ENCODE measurements at places on chromosomes 3 and 15.

GRCh38 chr15:74978503-74978902, 16.9 kb upstream of the SCAMP5 start:
- peak; percentile 56 for DNase-seq

- DNase-seq = no peak
Observed at GRCh38 chr3:55751730-55752129, 264.6 kb upstream of the WNT5A start.

DNA sequence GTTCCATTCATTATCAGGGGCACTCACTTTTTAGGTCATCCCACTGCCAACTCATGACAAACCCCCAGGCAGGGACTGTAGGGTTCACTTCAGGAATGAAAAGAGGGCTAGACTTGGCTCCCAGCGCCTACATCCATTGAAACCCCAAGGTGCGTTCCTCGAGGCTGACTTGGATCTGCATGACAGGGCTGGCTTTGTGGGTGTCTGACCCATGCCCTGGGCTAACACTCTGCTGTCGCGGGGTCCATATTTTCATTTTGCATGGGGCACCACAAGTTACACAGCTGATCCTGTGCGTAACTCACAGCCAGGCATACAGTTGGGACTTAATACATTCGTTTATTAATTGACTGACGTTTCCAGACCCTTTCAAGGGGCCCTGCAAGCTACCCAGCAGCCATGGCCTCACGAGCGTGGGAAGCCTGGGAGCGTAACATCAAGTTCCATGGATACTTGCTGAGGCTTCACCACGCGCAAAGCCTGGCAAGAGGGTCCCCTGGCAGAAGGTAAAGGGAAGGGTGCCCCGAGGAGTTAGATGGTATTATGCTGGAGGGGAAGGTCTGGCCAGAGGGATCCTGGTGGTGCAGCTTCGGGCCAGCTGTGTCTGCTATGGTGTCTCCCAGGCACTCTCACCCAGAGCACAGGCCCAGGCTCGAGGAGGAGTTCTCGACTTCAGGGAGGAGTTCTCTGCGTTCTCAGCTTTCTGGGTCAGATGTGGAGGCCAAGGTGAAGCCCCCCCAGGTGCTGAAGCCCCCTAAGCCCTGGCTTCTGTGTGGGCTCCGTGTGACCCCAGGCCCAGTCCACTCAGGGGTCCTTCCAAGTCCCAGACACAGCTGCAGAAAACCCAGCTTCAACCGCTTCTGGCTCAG, 85.4 kb downstream of the ADAMTS17 start:
- DNase-seq = no peak

GRCh38 chr3:73547427-73548248, 77.1 kb downstream of the PDZRN3 start:
- peak; percentile 29 for DNase-seq

- peak; percentile 14 for DNase-seq
Observed at GRCh38 chr3:138051947-138052802, 42.2 kb downstream of the CLDN18 start.

GRCh38 chr3:64170270-64170669, 55.0 kb downstream of the PRICKLE2 start:
- no peak for DNase-seq

GRCh38 chr15:87527416-87527815, 729.1 kb downstream of the NTRK3 start:
- no peak for DNase-seq

- no peak for DNase-seq
Observed at GRCh38 chr3:65902304-65902793, 136.4 kb downstream of the MAGI1 start.

DNA sequence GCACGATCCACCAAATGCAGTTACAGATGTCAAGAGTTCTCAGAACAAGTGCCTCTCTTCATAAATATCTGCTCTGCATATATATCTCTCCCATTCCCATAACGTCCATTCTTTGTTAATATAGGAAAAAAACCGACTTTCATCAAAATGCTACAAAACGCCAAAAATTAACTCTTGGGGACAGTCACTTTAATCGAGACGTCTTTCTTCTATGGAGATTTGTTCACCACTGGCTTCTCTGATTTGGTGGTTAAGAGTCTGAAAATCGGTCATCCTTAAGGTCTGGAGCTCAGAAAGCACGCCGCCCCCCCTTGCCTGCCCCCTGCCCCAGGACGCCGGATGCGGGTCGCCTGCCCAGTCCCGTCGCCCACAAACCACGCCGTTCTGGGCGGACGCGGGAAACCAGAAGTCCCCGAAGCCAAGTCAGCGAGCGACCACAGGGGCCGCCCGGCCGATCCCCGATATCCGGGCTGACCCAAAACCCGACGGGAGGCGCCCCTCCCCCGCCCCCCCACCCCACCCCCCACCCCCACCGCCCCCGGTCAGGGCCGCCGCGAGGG, 252.7 kb downstream of the TJP1 start:
- DNase-seq = no peak

DNA sequence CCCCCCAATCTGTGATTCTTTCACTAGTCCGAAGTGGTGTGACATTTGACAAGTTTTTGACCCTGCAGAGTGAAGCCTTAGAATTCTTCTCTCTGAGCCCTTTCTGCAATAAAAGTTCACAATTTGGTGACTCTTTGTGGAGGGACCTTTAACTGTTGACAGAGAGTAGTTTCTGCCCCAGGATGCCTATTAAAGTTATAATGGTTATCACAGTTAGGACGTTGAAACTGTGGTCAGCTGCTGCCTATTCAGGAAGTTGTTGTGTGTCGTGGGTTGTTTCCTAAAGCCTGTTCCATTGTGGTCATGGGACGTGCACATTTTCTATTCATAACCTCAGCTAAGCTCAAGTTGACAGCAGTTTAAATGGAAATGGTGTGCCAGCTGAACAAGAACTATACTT, 274.5 kb downstream of the NEK10 start:
- DNase-seq = peak; percentile 14

- DNase-seq = peak; percentile 60
Observed at GRCh38 chr15:70806992-70807712, 43.8 kb upstream of the UACA start.

DNA sequence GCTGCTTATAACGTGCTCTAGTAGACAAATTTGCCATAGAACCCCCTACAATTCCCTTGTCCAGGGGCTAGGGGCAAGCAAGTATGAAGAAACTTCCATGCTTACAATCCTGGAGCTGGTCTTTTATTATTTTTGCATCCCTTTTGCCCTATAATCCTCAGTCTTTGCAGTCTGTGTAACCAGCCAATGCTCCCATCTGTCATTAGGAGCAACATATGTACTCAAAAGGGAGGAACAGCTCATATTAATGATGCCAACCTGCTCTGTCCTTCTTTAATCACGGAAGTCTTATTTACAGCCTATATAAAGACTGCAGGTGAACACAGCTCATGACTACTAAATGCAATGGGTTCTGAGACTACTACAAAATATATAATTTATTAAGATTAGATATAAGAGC, 263.3 kb downstream of the ZIC1 start:
- DNase-seq = peak; percentile 8

- DNase-seq = no peak
Observed at GRCh38 chr3:22360164-22360563, 609.2 kb upstream of the ZNF385D start.

DNA sequence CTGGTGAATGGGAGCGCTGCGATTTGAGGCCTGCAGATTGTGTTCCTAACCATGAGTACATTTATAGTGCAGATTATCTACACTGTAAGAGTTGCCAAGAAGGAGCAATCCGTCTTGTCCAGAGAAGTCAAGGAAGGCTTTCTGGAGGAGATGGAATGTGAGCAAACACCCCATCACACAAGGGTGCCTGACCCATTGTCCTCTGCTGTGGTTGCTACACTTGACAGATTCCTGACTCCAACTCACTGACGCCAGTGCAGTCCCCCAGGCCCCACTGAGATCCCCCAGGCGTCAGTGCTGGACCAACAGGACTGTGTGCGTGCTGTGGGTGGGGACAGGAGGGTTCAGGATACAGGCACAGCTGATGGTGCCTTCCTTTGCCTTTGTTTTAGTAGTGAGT, 135.9 kb upstream of the TPM1 start:
- DNase-seq = no peak

GRCh38 chr3:165211721-165212120, 15.5 kb upstream of the SLITRK3 start:
- no peak for DNase-seq

- no peak for DNase-seq
Observed at GRCh38 chr15:57761562-57761961, 55.0 kb downstream of the POLR2M start.

GRCh38 chr3:113758389-113759024, 11.7 kb downstream of the ATP6V1A start:
- no peak for DNase-seq

DNA sequence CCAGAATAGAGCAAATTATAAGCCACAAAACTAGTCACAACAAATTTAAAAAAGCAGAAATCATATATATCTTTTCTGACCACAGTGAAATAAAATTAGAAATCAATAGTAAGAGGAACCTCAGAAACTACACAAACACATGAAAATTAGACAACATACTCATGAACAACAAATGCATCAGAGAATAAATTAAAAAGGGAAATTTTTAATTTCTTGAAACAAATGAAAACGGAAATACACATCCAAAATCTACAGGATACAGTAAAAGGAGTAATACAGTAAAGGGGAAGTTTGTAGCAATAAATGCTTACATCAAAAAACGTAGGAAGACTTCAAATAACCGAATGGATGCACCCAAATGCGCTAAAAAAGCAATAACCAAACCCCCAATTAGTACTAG, 19.2 kb downstream of the NME9 start:
- DNase-seq = no peak

DNA sequence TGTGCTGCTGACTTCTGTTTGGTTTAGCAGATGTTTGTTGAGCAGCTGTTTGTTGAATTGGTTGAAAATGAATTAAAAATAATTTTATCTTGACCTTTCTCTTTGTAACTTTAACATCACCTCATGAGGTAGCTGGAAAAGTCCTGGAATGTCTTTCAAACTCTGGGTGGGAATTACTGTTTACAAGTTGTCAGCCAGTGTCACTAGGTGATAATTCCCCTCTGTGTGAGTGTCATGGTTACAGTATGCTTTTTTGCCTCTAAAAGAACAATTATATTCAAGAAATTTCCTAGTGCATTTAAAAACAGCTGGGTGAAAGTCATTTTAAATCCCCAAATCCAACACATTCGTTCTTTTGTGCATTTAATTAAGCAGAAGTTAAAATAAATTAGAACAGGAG, 113.2 kb downstream of the PTPRG start:
- no peak for DNase-seq

DNA sequence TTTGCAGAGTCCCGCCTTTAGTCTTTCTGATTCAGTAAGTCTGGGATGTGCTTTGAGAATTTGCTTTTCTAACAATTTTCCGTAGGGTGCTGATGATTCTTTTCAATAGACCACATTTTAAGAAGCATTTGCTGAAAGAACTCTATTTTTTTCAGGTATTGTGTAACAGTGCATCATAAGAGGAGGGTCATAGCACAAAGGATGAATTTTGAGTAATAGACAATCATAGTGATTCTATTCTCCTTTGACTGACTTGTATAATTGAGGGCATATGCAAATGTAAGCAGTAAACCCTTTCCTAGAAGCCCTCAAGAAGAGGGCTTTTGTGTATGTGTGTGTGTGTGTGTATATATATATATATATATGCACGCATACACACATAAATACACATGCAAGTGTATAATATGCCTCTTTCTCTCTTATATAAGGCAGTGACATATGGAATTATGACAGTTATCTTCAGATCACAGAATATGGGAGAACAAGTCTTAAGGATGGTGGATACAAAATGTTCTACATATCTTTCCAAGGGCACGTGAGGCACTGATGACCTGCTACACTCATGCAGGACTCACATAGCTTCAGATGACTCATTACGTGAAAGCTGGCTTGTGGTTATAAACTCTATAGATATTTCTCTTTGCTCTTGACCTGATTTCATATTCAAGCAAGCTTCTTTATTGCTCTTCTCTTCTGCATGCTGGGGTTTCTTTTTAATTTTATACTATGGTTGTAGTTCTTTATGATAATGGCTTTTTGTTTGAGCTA, 6.5 kb upstream of the PLSCR1 start:
- DNase-seq = no peak

DNA sequence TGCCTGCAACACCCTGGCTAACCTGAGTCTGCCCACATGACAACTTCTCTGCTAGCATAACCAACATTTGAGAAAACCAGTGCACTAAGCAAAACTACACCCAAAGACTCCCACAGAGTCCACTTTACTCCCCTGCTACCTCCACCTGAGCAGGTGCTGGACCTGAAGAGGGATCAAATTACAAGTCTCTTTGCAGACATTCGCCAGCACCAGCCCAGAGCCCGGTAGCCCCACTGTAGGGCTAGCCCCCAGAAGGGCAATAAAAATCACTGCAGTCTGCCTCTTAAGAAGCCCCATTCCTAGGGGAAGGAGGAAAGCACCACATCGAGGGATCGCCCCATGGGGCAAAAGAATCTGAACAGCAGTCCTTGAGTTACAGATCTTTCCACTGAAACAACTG, 472.2 kb downstream of the GRM7 start:
- DNase-seq = no peak

- no peak for DNase-seq
Observed at GRCh38 chr15:92938387-92938786, 38.3 kb downstream of the CHD2 start.

DNA sequence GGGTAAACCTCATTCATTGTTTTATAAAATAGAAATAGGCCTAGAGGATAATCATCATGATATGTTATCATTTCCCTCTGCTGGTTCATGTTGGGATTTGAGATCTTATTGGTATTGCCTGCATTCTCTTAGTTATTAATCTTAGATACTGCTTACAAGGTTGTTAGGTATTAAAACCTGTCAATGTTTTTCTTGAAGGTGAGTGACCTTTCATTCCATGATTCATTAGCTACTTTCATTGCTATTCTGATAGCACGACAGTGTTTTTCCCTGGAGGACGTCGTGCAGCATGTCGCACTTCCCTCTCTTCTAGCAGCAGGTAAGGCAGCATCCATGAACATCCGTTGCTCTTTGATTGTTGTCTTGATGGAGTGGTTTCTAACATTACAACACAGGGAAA, 17.1 kb downstream of the P2RY12 start:
- DNase-seq = no peak

GRCh38 chr3:39106851-39107387, 508 bp downstream of the GORASP1 start:
- DNase-seq = no peak

DNA sequence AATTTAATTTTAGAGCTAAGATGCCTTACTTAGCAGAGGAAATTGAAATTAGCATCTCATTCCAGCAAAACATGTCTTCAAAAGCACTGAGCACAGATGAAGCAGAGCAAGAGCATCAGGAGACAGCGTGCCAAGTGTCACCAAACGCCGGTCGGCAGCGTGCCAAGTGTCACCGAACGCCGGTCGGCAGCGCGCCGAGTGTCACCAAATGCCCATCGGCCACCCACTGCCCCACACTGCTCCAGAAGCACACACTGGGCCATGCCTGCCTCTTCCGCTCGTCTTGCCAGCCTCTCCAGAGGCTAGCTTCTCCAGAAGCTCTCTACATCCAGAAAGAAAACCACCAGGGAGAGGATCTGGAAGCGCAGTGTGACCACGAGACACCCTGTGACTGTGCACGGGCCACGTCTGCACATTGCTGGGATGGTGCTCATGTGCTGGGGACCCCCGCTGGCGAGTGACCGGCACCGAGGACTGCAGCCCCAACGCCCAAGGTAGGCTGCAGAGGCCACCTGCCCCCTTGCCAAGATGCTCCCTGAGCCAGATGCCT, 37.8 kb downstream of the CYFIP1 start:
- no peak for DNase-seq

- DNase-seq = no peak
Observed at GRCh38 chr3:147630921-147631415, 221.8 kb downstream of the ZIC1 start.

All from pons (tissue), 1 donor.